ENCODE measurements at places on chromosomes 16 and 17. TPM values are rescaled to one million over a fixed set of nuclear protein-coding genes. Genes with fewer than 3 reads are reported as not detected.

DNA sequence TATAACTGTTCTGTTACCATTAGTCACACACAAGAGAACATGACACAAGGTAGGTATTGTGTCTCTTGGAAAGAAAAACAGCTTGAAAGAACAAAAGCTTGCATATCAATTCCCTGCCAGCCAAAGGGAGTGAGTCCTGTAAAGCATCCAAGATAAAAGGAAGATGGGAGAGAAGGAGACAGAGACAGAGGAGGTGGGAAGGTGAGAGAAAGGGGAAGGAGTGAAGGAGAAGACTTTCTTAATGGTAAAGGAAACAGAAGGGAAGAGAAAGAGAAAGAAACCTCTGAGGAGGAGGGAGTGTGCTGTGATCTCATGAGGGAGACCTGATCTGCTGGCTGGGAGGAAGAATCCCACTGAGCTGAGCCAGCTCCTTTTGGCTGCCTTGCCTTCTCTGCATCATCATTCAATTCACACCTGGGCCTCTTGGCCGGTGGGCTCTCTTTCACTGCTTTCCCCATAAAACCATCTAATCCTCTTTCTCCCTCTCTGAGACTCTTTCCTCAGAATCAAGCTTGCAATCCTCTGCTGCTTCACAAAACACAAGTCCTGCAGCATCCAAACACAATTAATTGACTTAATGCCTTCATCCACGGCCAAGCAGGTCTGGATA lies 271.6 kb downstream of the ABCC12 start:
- no peaks in the 10 kb centered on the region for H3K36me3 ChIP-seq
- DNase-seq = no peak
- H3K27ac ChIP-seq = no peak overlapping the region
- H3K4me1 ChIP-seq = no peaks in the 10 kb centered on the region

NAGLU gene
- 83.9 TPM for total RNA-seq

SOST gene
- total RNA-seq = not detected

C1QTNF1 gene
- 30.4 TPM for total RNA-seq

CACNB1 gene
- total RNA-seq = 36.7 TPM

PERCC1 gene
- total RNA-seq = 2.2 TPM

All from upper lobe of left lung (tissue), 6 donors.